NCI-H1105 (cell line): ENCODE measurements at places on chromosomes 1 and 21.

DNA sequence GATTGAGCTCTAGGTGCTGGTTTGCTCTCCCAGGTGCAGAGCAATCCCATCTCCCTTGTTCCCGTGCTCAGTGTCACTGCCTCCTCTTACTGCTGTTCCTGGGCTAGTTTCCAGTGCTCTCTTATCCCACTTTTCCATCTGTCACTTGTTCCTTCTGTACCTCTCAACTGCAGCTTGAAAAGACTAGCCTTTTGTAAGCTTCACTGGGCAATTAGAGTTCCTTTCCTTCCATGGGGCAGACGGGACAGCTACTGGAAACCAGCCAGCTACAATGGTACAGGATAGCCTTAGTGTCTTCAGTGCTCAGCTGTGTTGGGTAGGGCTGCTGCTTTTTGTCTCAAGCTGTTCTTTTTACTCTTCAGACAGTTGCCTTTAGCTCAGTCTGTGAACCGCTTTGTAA is 31.6 kb downstream of the AGT start:
- DNase-seq, result peak; percentile 33

DNA sequence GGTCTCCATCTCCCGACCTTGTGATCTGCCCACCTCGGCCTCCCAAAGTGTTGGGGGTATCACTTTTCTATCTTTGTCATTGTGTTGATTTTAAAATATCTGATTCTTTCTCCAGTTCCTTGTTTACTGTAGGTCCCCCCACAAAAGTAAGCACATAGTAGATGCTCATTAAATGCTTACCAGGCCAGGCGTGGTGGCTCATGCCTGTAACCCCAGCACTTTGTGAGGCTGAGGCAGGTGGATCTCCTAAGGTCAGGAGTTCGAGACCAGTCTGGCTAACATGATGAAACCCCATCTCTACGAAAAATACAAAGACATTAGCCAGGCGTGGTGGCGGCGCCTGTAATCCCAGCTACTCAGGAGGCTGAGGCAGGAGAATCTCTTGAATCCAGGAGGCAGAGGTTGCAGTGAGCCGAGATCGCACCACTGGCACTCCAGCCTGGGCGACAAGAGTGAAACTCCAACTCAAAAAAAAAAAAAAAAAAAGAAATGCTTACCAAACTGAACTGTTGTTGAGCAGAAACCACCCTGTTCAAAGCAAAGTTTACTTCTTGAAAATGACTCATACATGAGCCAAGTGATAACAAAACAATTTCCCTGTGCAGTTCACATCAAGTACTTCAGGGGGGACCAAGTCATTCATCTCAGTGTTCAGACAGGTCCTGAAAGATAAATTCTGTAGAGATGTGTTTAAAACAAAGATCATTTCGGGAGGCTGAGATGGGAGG is 24.3 kb upstream of the NID1 start:
- DNase-seq, result no peak

DNA sequence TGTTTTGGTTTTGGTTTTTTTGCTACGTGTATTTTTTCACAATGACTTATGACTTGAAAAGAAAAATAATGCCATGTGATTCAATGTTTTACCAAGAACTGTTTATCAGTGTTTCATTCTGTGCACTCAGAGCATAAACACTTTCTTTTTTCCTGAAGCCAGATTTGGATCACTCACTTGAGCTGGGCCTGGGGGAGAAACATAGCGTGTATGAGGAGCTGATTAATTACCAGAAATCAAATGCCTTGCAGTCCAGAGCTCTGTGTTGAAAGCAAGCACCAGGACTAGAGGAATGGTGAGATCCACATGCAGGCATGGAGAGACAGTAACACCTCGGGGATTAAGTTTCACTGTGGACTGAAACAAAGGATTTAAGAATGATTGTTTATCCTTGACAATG is 642.1 kb upstream of the ADGRL2 start:
- DNase-seq, result no peak

GRCh38 chr1:54001591-54001990 is 16.4 kb downstream of the LDLRAD1 start:
- no peak for DNase-seq

- DNase-seq, result no peak
Observed at GRCh38 chr1:8356256-8357209, 38.6 kb downstream of the SLC45A1 start.

DNA sequence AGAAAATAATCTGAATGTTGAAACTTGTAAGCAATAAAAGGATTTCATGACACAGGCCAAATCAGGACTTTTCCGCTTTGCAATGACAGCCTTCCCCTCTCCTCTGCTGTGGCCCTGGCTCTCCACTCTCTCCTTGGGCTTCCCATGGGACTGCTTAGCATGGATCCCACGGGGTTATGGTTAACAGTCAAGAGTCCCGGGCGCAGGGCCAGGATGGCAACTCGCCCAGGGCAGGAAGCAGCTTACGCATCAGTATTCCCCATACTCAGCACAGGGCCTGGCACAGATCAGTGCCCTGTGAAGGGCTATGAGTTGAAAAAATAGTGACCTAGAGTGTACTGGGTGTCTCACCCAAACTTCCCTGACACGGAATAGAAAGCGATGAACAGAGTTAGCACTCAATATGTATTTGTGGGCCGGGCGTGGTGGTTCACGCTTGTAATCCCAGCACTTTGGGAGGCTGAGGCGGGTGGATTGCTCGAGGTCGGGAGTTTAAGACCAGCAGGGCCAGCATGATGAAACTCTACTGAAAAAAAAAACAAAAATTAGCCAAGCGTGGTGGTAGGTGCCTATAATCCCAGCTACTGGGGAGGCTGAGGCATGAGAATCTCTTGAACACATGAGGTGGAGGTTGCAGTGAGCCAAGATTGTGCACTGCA is 29.1 kb upstream of the GRHL3 start:
- peak; percentile 95 for DNase-seq

GRCh38 chr21:38631206-38631605 is 132.9 kb upstream of the ERG start:
- DNase-seq, result no peak

DNA sequence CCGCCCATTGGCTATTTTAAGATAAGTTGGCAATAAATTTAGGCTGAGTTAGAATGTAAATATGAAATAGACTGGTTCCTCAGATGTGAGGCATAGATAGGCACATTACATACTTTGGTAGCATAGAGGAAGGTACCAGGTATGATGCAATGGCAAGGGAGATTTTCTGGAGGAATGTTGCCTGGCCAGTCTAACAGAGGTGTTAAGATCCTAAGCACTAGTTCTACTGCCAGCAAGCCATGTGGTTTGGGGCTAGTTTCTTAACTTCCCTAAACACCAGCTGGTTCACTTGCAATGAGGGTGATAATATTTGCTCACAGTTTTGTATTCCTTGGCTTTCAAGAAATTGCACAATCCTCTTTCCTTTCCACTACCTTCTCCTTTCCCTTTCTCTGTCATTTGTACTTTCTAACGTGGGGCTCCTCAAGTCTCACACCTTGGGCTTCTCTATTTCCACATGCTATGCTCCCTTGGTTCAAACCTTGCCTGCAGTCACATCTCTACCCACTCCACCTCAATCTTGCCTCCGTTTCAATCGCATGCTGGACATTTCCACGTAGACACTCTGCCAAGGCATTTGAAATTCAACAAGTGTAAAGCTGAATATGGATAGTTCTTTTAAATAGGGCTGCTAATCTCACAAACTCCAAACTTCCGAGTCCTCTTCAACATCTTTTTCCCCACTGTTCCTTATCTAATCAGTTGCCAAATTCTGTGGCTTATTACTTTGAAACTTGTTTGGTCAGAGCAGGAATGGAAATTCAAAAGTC is 4.7 kb upstream of the CD55 start:
- no peak for DNase-seq

- DNase-seq, result no peak
Observed at GRCh38 chr1:219480011-219480410, 132.9 kb downstream of the ZC3H11B start.

DNA sequence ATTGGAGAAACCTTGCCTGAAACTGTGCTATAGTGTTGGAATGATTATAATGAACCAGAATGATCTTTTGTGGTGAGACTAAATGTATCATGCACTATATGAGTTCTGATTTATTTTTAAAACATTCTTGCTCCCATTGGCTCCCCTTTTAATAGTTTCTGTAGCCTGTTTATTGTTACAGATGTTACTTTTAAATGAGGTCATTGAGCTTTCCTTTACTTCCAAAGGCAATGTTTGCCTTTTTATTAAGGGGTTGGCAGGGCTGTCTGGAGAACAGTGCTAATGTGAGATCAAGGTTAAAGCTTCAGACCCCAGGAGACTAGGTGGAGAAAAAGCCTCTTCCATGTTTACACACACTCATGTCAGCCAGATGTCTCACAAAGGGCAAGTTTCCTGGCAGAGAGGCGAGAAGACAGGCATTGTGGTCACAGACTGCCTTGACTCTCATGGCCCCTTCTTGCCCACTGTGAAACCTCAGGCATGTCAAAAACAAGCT is 120.6 kb upstream of the RAVER2 start:
- DNase-seq, result no peak

GRCh38 chr1:192610112-192610889 is 25.6 kb upstream of the RGS13 start:
- peak; percentile 27 for DNase-seq

- no peak for DNase-seq
Observed at GRCh38 chr1:207654320-207654719, 9.4 kb downstream of the CR1L start.

GRCh38 chr1:17670587-17671313 is 84.4 kb upstream of the ACTL8 start:
- no peak for DNase-seq

GRCh38 chr1:28835237-28835650 is 23.3 kb downstream of the OPRD1 start:
- DNase-seq, result peak; percentile 95

DNA sequence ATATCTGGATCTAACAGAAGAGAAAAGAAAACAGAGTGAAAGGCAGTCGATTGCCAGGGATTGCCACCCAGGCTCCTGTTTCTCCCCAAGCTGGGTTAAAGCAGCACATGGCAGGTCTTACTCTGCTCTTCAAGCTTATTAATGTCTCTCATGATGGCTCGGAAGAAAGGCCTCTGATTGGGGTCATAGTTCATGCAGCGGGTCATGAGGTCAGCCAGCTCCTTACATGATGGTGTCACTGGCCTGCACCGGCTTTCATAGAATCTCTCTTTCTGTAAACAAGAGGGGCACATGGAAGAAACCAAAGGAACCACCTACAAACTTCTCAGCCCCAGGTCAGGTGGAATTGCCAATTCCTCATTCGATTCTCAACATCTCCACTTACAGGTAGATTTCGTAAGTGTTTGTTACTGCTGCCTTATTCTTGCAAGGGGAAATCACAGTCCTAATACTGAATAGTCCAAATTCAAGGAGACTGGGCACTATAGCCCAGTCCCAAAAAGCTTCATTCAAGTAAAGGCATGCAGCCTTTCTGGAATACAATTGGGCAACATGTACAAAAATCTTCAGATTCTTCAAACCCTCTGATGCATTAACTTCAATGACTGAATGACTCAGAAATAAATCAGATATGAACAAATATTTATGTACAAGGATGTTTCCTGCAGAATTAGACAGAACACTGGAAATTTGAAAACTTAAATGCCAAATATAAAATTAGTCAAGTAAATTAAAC is 96.6 kb downstream of the RAVER2 start:
- no peak for DNase-seq

GRCh38 chr1:17828991-17829390 is 73.9 kb downstream of the ACTL8 start:
- DNase-seq, result no peak

DNA sequence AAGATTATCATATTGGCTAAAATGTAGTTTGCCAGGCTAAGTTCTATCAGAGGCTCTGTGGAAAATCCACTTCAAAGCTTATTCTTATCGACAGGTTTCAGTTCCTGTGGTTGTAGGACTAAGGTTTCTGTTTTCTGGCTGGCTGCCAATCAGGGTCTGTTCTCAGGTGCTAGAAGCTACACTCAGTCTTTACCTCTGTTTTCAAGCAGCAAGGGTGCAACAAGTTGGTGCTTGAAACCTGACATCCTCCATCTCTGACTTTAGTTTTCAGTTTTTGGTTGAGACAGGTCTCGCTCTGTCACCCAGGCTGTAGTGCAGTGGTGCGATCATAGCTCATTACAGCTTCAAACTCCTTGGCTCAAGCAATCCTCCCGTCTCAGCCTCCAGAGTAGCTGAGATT is 15.3 kb upstream of the TMCO2 start:
- peak; percentile 2 for DNase-seq

GRCh38 chr1:153533689-153534201 is 2.0 kb downstream of the S100A6 start:
- DNase-seq, result no peak

DNA sequence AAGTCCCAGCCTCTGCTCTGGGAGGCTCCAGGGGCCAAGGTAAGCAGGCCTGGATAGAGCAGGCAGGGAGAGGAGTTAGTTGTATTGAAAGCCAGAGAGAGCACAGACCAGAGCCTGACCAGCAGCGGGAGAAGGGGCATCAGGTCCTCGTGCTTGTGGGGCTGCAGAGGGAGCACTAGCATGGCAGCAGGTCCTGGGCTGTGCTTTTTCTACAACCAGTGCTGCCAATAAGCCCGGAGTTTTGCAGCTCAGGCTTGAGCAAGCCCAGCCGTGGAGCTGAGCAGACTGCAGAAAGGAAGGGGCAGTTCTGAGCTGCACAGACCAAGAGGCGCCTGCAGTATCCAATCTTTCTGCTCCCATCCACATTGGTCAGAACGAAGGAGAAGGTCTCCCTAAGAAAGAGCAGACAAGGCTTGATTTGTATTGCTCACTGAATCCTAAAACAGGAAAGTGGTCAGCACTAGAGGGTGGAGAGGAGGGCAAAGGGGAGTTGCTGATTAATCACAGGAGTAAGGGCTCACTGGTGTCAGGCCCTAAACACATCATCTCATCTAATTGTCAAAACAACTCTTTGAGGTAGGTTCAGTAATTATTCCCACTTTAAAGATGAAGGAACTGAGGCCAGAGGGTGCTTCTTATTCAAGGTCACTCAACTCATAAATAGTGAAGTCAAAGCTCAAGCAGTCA is 2.7 kb downstream of the DENND2D start:
- DNase-seq, result no peak

- no peak for DNase-seq
Observed at GRCh38 chr1:153919876-153920852, 2.6 kb downstream of the GATAD2B start.
